ENCODE measurements at places on chromosomes 12 and 14. TPM values are rescaled to one million over a fixed set of nuclear protein-coding genes. Genes with fewer than 3 reads are reported as not detected.

Gene TNS2
- total RNA-seq, result 2.5 TPM

Gene FERMT2
- not detected for total RNA-seq

GRCh38 chr14:53949201-53949600, 7.4 kb downstream of the BMP4 start:
- DNase-seq, result no peak

DNA sequence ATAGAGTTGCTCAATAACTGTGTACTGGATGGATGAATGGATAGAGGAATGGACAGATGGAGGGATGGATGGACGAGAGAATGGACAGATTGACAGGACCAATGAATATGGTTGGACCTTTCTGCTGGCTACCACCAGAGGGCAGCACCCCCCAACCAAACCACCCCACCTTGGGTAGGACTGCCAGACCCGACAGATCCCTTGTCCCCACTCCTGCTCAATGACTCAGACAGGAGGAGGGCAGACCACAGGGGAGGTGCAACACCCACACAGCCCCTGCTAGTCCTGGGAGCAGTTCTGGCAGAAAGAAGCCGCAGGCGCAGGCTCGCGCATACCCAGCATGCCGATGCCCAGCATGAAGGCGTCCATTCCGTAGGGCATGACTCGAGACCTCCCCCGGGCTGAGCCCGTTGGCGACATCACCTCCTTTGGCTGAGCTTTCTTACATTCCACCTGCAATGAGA, 12.4 kb downstream of the MSI1 start:
- DNase-seq, result peak; percentile 75

GRCh38 chr12:13538136-13538535, 341.6 kb downstream of the EMP1 start:
- no peak for DNase-seq

DNA sequence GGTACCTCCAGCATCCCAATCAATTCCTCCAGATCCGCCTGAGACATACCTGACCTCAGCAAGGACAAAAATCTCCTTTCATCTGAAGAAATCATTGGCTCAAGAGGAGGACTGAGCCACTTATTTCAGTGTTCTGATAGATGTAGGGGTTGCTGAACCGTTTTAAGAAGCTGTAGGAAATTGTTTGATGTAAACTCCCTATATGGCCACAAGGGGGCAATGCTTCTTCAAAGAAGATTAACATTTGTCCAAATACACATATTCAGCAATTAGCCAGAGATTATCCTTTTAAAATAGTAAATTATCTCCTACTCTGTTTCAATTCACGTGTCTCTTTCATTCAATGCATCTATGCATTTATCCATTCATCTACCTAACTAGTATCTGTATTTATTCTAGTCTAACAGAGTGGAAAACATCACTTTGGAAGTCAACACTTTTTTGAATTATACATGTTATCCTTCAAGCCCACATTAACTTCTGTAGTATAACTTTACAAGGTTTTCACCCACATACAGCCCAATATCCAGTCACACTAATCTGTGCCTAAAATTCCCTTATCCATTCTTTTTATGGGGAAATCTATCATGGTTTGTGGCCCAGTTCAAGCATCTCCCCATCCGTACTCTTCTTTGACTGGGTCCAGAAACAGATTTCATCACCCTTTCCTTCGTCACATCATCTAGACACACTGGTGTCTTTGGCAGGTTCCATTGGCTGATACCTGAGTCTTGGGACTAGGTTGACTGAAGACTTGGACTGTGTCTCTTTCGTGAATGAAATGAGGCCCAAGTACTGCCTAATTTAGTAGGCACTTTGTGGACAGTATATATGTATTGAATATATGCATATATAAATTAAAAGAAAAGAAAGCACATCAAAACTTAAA, 411.0 kb upstream of the OR4E1 start:
- no peak for DNase-seq

Measured in CD8-positive, alpha-beta T cell (primary cell).